NCI-H1436 treated with DMSO at 0.1 percent for 48 hours (cell line): ENCODE measurements at places on chromosomes 13 and 19.

DNA sequence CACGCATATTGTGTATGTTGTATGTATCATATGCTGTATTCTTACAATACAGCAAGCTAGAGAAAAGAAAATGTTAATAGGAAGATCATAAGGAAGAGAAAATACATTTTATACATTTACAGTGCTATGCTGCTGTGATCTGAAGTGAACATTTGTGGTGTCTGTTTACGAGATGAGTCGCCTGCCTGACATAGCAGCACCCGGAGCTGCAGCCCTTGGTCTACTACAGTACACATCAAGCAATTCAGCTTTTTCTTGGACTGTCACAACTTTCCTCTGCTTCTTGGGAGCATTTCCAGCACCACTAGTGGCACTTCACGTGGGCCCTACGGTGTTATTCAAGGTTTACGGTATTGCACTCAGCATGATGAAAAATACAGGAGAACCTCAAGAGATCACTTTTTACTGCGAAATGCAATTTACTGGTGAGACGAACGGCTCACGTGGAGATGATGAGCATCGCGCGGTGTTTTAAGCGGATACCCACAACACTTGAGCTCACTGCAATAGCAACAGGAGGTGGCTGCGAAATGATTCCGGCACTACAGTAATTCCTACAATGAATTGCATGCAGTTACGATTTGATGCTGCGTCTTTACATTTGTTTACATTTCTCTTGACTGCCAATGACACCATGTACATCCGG lies 308.4 kb downstream of the FGF9 start:
- no peak for DNase-seq

DNA sequence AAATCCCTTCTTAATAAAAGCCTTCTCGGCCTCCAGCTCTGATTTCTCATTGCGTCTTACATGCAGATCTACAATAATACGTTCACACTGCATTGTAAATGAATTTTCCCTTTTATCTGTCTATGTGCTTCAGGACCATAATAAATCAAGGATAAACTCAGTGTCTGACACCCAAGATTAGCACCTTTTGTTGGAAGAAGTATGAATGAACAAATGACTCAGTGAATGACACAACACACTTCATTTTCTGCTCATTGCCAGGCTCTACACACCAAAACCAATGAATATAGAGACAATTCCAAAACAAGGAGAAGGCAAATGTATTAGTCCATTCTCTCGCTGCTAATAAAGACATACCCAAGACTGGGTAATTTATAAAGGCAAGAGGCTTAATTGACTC lies 1224.4 kb downstream of the EFNB2 start:
- no peak for DNase-seq

GRCh38 chr19:6248844-6249243 lies 30.9 kb downstream of the MLLT1 start:
- no peak for DNase-seq

DNA sequence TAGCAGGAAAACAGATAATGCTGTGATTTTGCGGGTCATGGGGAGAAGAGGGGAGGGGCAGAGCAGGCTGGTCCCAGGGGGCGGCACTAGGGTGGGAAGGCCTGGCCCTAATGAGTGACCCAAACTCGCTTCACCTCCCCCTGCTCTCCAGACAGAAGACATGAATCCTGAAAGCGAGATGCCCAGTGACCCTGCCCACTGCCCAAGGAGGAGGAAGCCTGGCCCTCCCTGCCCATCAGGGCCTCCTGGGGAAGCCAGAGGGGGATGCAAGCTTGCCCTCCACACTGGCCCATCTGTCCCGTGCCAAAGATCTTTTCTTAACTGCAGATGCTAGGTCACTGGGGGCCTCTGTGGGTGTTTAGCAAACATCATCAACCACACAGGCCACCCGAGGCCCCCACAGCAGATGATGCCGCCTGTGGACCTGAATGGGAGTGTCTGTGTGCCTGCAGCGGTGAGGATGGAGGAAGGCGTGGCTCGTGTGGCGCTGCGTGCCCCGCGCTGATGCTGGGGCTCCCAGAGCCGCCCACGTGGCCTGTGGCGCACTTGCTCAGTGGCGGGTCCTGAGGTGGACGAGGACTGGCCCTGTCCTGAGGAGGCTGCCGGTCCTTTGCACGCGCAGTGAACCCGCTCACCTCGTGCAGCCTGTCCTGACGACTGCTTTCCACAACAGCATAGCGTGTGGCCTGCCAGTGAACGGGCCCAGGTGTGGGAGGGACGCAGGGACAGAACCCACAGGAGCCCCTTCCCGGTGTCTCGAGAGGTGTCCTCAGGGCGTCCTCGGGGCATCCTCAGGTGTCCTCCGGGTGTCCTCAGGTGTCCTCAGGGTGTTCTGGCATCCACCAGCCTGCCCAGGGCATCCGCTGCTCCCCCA lies 80.5 kb upstream of the MCF2L start:
- DNase-seq = no peak

DNA sequence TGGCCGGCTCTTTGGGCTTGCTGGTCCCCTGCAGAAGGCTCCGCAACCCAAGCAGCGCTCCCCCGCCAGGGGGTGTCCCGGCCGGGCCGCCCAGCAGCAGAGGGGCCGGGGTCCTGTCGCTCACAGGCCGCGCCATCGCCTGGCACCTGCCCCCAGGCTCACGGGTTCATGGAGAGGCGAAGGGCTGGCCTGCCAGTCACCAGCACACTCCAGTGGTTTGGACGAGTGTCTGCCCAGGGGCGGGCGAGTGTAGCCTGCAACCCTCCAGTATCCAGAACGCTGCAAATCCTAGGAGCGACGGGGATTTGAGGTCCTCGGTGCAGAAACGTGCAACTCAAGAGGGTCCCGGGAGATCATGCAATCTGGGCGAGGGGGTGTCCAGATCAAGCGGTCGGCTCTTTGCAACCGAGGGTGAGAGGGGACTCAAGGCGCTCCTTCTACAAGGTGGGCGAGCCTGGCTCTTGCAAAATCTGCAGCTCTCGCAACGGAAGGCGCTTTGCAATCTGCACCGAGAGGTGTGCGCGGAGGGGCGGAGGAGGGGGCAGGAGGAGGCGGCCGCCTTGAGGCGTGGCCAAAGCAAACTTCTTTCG lies at the start of gene DBP:
Gene DBP (minus strand): TSS at position 521 of the 590 bp plus-strand sequence. CDS start 385 bp downstream, at position 136.
- no peak for DNase-seq

GRCh38 chr19:44653977-44654774 lies 10.5 kb downstream of the PVR start:
- no peak for DNase-seq

GRCh38 chr13:71149498-71150363 lies 717.3 kb downstream of the DACH1 start:
- no peak for DNase-seq

DNA sequence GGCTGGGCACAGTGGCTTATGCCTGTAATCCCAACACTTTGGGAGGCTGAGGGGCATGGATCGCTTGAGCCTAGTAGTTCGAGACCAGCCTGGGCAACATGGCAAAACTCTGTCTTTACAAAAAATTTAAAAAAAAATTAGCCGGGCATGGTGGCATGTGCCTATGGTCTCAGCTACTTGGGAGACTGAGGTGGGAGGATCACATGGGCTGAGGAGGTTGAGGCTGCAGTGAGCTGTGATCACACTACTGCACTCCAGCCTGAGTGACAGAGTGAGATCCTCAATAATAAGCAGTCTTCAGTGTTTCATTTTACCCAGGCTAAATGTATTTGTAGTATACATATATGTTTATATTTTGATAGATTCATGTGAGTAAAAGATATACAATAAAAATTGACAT lies 85.0 kb downstream of the GGACT start:
- no peak for DNase-seq

GRCh38 chr19:4500841-4501591 lies 17.3 kb downstream of the PLIN4 start:
- no peak for DNase-seq

DNA sequence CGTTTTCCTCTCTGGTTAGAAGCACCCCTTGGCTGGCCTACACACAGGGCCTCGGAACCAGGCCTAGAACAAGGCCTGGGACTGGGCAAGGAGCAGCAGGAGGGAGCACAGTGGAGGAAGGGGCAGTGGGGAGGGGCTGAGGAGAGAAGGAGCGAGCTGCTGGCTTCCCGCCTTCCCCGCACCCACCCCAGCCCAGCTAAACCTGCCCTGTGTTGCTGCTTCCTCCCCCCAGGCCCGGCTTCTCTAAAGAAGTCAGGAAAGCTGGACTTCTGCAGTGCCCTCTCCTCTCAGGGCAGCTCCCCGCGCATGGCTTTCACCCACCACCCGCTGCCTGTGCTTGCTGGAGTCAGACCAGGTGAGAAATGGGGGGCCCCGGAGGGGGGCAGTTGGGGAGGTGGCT lies 24.3 kb downstream of the LYL1 start:
- DNase-seq = no peak

DNA sequence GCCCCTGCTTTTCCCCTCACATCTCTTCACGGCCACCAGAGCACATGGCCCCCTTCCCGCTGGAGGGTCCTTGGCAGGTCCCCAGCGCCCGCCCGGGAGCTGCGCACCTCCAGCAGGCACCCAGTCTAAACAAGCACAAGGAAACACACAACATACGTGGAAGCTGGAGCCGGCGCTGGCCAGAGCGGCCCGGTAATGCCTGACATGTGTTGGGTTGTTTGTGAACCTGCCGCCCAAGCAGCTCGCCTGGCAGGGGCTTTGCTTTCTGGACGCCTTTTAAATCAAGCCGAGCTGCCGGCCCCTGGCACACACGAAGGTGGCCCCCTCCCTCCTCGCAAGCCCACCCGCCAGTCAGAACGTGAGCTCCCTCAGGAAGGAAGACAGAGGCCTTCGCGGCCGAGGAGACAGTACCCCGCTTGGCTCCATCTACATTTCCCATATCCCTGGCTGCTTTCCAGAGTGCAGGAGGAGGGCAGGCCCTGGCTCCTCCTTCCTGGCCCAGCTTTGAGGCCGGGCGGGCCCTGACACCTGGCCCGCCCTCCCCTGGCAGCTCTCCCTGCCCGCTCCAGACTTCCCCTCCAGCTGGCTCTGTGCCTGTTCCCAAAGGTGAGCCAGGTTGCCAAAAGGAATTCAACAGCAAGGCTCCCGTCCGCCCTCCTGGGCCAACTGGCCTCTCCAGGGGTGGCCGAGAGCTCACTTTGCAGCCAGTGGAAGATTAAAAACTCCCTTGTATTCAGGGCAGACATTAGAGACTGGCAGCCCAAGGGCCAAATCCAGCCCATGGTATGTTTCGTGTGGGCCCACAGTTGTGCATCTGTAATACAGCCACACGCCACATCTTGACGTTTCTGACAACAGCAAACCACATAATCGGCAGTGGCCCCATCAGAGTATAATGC lies 28.7 kb downstream of the COMP start:
- no peak for DNase-seq

DNA sequence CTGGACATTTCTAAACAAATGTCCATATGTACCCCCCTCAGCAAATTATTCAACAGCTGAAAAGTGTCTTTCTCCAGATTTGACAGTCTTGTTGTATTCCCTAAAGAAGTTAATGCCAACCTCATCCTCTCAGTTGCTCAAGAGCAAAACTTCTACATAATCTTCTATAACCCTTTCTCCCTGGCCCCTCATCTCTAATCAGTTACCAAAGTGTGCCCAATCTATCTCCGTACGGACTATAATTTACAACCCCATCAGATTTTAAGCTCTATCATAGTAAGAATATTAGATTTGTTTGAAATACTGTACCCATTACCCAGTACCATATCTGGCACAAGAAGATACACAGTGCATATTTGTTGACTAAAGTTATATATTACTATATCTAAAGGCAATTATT lies 101.5 kb downstream of the FGF14 start:
- DNase-seq = no peak

- no peak for DNase-seq
Measured at GRCh38 chr19:14814982-14815652, 19.9 kb downstream of the OR7A5 start.

- DNase-seq = no peak
Measured at GRCh38 chr19:10979951-10980381, 19.1 kb downstream of the SMARCA4 start.

GRCh38 chr13:35593651-35594050 lies 117.2 kb upstream of the MAB21L1 start:
- DNase-seq = no peak

GRCh38 chr19:39001041-39001440 lies 25.5 kb upstream of the FBXO17 start:
- DNase-seq = no peak

DNA sequence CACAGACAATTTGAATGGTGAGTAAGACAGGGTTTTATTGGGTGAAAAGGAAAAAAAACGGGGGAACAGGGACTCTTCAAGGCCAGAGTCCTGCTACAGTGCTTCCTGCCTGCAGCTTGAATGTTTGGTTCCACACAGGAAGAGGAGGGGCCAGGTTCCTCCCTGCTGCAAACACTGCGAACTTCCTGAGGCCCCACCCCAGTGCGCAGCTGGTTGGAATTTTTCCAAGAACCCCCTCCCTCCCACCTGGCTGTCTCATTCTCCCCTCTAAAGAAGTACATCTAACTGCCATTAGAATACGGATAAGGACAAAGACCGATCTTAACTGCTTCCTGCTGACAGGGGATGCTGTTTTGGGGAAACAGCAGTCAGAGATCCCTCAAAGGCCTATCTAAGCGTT lies 184.9 kb downstream of the GGACT start:
- DNase-seq = no peak

GRCh38 chr13:36067746-36068381 lies 63.3 kb downstream of the DCLK1 start:
- no peak for DNase-seq

GRCh38 chr13:25827831-25828465 lies 223.9 kb downstream of the SHISA2 start:
- DNase-seq = no peak
